ENCODE measurements at places on chromosomes 1 and 21.

- peaks cover 51% of the 10 kb centered on the region for H3K4me1 ChIP-seq
- H3K4me3 ChIP-seq: peak overlapping the region; percentile 77
- peaks cover 8% of the 10 kb centered on the region for H3K36me3 ChIP-seq
- DNase-seq: peak; percentile 53
- H3K27ac ChIP-seq: peak overlapping the region; percentile 85
- H3K27me3 ChIP-seq: peaks cover 4% of the 10 kb centered on the region
Observed at GRCh38 chr1:54413295-54413694, 7.1 kb upstream of the SSBP3 start.

DNA sequence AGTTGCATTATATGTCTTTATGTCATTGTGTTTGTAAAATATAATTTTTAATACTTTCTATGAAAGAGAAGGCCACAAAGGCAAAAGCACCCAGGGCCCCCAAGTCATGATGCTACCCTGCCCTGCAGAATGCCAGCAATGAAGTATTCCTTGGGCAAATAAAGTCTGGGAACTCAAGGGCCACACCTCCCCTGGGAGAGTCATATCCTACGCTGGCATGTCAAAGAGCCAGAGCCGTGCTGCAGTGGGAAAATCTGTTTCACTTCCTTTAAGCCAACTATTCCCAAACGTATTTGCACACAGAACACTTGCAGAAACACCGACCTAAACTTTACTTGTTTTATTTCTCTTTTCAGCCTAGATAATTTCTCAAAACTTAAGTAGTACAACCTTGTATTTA lies 98.4 kb upstream of the KAZN start:
- no peaks in the 10 kb centered on the region for H3K36me3 ChIP-seq
- H3K27ac ChIP-seq: no peak overlapping the region
- H3K4me3 ChIP-seq: no peak overlapping the region
- no peak for DNase-seq
- no peaks in the 10 kb centered on the region for H3K4me1 ChIP-seq
- H3K27me3 ChIP-seq: peaks cover 2% of the 10 kb centered on the region

- no peaks in the 10 kb centered on the region for H3K4me1 ChIP-seq
- DNase-seq: no peak
- no peak overlapping the region for H3K4me3 ChIP-seq
Observed at GRCh38 chr1:220950576-220950975, 71.3 kb downstream of the HLX start.

- H3K36me3 ChIP-seq: peaks cover 7% of the 10 kb centered on the region
- no peak overlapping the region for H3K4me3 ChIP-seq
- no peaks in the 10 kb centered on the region for H3K27me3 ChIP-seq
- peaks cover 30% of the 10 kb centered on the region for H3K4me1 ChIP-seq
Observed at GRCh38 chr1:100458661-100459357, 79.1 kb upstream of the GPR88 start.

- peaks cover 2% of the 10 kb centered on the region for H3K4me1 ChIP-seq
- H3K27me3 ChIP-seq: no peaks in the 10 kb centered on the region
- H3K27ac ChIP-seq: no peak overlapping the region
- H3K36me3 ChIP-seq: peaks cover 4% of the 10 kb centered on the region
Observed at GRCh38 chr1:108570998-108571401, 11.1 kb downstream of the EEIG2 start.

DNA sequence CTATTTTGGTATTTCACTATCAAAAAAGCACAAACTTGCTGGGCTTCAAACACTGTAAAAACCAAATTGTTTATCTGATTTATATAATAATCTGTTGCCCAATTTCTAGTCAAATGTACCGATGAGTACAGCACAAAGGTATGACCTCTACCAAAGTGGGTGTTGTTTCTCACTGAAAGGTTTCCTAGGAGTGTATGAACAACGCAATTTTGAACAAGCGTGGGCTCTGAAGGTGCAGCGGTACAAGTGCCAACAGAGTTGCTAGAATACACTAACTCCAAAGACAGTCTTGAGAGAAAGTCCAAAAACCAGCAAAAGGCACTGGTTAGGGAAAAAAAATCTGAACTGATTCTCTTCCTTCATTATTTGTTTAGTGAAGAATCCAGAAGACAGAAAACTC lies 130.4 kb downstream of the ATP1B1 start:
- peaks cover 2% of the 10 kb centered on the region for H3K4me1 ChIP-seq
- no peaks in the 10 kb centered on the region for H3K27me3 ChIP-seq
- DNase-seq: no peak
- H3K36me3 ChIP-seq: peaks cover 10% of the 10 kb centered on the region
- H3K27ac ChIP-seq: no peak overlapping the region

DNA sequence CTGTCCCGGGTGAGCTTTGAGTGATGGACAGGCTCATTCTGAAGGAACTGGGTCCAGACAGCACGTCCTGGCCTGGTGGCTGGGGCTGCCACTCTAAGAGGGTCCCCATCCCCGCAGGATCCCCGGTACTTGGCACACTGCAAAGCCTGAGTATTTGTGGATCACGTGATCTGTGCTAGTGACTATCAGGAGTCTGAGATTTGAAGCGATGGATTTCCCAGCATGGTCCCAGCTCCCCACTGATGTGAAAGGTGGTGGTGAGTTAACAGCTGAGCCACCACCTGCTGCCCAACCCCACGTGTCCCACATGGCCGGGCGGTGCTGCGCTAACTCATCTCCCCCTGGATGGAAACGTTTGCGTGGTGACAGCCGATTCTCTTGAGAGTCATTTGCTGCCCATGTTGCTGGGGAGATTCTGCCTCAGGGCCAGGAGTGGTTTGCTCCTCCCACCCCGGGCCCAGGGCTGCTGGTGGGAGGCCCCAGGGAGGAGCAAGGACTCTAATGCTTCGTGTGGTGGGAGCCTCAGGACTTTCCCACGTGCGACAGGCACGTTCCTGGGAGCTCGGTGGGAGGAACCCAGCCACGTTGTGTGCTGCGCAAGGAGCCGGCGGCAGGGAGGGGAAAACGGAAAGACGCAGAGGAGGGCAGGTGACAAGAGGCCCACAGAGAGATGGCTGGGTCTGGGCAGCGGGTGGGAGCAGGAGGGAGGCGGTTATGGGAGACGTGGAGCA lies 15.1 kb downstream of the FAAP20 start:
- DNase-seq: no peak
- no peaks in the 10 kb centered on the region for H3K27me3 ChIP-seq
- no peaks in the 10 kb centered on the region for H3K36me3 ChIP-seq
- H3K4me3 ChIP-seq: no peak overlapping the region
- no peaks in the 10 kb centered on the region for H3K4me1 ChIP-seq
- H3K27ac ChIP-seq: no peak overlapping the region
